ENCODE measurements at places on chromosomes 7 and 10. TPM values are rescaled to one million over a fixed set of nuclear protein-coding genes. Genes with fewer than 3 reads are reported as not detected.

DNA sequence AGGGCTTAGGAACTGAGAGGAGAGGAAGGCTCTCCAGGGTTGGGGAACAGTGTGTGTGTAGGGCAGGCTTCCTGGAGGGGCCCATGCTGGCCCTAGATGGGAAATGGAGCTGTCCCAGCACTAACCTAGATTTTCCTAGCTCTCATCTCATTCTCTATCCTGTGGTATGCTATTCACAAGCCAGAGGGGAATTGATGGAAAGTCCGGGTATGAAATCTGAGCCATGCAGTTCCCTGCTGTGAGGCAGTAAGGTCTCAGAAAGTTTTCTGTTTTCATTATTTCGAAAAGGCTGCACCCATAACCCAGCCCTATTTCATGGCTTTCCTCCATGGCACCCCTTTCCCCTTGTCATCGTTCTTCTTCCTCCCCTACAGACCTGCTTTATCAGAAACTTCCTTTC is 220.3 kb downstream of the RPS24 start:
- DNase-seq = peak; percentile 33

- DNase-seq = no peak
Measured at GRCh38 chr10:132706701-132707100, 79.2 kb downstream of the NKX6-2 start.

- no peak for DNase-seq
Measured at GRCh38 chr7:45944058-45944457, 23.0 kb upstream of the IGFBP3 start.

- no peak for DNase-seq
Measured at GRCh38 chr7:14073988-14074387, 84.5 kb upstream of the ETV1 start.

DNA sequence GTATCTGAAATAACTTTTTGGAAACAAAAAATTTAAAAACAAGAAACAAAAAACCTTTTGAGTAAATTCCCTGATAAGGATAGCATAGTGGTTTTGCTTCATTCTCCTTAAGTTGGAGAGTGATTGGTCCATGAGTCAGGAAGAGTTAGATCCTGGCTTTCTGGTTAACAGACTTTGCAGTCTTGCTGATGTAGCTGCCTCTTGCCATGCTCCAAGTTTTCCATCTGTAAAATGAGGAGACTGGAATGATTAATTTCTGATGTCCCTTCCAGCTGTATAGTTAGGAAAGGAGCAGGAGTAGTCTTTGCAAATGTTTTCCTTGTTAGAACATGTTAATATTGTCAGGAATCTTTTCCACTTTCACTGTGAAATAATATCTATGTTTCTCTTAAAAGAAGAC is 266.6 kb downstream of the DNAJB9 start:
- peak; percentile 60 for DNase-seq

GRCh38 chr7:134799377-134799776 is 19.9 kb downstream of the CALD1 start:
- no peak for DNase-seq

Gene TYW1B
- total RNA-seq = 2.6 TPM

Gene SLC16A12
- 0.54 TPM for total RNA-seq

Gene CLEC2L
- total RNA-seq = not detected
